Uterine smooth muscle cell (primary cell): ENCODE measurements at places on chromosomes 6 and 20. TPM values are rescaled to one million over a fixed set of nuclear protein-coding genes. Genes with fewer than 3 reads are reported as not detected.

The TGM3 gene
- not detected in 2 replicates for total RNA-seq

The NOX3 gene
- not detected in 2 replicates for total RNA-seq

The GCLC gene
- total RNA-seq, result 84.1 and 123 TPM in 2 replicates

The ASIP gene
- total RNA-seq, result not detected in 2 replicates

The BNIP5 gene
- total RNA-seq, result not detected in 2 replicates

The AKAP12 gene
- 114 and 117 TPM in 2 replicates for total RNA-seq

The NNAT gene
- total RNA-seq, result 1.2 and 1.8 TPM in 2 replicates

The CD83 gene
- 1.2 TPM in 2 replicates for total RNA-seq

The VPS52 gene
- total RNA-seq, result 35.0 and 35.6 TPM in 2 replicates

The ARMH2 gene
- total RNA-seq, result not detected in 2 replicates

The FAM83C gene
- total RNA-seq, result not detected in 2 replicates

The ABRACL gene
- total RNA-seq, result 31.6 and 44.9 TPM in 2 replicates
